ENCODE measurements at places on chromosomes 5 and 9.

DNA sequence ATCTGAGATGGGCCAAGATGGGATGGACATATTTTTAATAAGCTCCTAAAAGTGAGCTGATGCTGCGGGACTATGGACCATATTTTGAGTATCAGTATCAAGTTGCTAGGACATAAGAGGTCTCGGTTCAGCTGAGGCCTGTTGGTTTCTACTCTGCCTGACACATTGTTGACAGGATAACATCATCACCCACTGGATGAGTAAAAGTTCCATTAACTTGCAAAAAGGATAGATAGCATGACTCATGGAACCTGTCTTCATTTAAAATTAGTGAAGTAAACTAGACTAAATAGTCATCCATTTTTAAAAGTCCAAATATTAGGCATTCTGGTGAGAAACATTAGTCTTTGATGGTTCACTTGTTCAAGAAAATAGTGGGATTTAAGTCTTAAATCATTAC, 33.3 kb downstream of the PARP8 start:
- DNase-seq = no peak

- no peak for DNase-seq
These were observed 248.9 kb downstream of the CWC27 start for GRCh38 chr5:65017636-65018035.

- no peak for DNase-seq
These were observed 148.7 kb downstream of the RFK start for GRCh38 chr9:76245518-76245917.

DNA sequence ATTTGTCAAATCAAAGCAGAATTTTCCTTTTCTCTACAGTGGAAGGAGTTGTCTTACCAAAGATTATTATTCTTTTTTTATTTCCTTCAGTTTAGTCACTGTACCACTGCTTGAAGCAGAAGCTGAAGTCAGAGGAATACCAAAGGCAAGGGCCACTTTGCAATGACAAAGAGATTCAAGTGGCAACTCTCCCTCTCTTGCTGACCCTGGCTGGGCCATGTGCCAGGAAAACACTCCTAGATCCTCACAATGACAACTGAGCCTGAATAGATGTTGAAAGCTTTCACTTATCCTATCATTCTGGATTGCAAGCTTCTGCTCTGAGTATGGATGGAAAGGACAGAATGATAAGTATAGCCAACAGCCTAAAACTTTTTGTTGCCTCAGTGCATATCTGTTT, 618.3 kb downstream of the NR2F1-AS1 start:
- DNase-seq = no peak

- no peak for DNase-seq
These were observed 34.7 kb downstream of the ADAMTSL2 start for GRCh38 chr9:133569121-133569785.

DNA sequence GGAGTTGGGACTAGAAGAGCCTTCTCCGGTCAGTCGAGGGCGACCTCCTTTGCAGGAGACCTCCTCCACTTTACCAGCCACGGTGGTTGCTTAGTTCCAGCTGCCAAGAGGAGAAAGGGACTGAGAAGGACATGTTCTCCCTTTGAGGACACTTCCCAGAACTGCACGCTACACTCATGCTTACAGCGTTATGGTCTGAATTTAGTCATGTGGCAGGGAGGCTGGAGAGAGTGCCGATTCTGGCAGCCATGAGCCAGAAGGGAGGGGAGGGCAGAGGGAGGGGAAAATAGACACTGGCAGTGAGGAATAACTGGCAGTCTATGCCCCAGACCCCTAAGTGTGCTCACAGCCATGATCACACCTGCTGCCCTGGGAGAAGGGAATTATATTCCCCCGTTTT, 47.8 kb downstream of the TSPAN17 start:
- no peak for DNase-seq

- DNase-seq = no peak
These were observed 28.3 kb upstream of the SPRY4 start for GRCh38 chr5:142353071-142353472.

DNA sequence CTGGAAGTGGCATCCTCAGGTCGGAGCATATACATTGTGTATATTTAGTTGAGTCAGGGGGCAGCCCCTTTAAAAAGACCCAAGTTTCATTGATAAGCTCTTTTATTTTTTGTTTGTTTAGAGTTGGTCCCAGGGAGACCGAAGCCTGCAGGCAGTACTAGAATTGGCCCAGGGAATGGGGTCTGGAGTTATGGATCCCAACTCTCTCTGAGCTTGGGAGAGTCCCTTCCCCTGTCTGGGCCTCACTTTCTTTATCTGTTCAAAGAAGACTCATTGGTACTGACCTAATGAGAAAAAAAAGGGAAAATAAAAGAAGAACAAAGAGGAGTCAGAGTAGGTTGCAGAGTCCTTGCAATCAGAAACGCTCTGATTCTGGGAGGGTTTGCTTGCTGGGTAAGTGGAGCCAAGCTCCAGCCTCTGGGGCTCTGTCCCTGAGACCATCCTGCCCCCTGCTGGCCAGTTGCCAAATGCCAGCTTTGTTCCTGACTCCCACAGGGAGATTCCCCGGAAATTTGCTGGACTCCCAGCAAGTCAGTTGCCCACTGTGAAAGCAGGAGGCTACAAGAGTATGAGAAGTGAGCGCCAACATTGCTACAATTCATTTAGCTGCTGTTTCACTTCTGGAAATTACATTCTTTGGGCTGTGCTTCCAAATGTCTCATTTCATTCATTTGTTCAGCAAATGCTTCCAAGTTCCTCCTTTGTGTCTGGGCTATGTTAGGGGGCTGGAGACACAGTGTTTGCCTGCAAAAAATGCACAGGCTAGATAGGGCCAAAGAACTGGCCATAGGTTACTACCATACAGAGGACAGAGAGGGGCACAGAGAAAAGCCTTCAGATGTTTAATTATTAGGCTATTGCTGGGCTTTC, 156.2 kb downstream of the MELK start:
- peak; percentile 93 for DNase-seq

- no peak for DNase-seq
These were observed 48.4 kb upstream of the EPB41L4A start for GRCh38 chr5:112467485-112467884.

DNA sequence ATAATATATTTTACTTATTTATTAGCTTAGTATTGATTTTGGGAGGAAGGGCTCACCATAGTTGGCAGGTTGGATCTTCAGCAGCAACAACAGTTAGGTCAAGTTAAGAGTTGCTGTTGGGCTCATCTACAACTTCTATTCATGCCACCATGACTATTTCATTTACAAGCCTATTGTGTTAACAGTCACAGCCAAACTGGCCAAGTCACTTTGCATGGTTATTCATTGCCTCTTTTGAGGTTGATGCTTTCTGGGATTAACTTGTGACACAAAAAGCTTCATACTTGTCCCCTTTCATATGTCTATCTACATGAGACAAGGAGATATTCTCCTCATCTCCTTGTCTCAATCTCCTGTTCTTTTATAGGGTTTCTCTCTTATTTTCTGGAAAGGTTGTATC, 98.3 kb downstream of the WDR70 start:
- no peak for DNase-seq

GRCh38 chr9:14119694-14120514, 194.0 kb downstream of the NFIB start:
- DNase-seq = no peak

DNA sequence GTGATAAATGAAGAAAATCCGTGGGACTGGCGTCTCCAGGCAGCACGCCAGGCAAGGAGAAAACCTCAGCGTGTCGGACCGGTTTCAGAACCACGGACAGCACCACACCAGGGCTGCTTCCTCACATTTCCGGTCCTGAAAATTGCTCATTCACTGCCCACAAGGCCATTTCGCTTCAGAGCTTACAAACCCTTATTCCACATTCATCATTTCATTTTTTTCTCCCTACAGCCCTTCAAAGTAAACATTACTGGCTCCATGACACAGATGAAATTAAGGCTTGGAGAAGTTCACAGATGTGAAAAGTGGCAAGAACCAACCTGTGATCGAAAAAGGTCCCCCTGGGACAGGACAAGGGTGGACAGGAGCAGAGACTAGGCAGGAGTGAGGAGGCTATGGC, 1.5 kb upstream of the GPRIN1 start:
- DNase-seq = peak; percentile 88

- no peak for DNase-seq
These were observed 7.5 kb downstream of the SLCO4C1 start for GRCh38 chr5:102288630-102289029.

DNA sequence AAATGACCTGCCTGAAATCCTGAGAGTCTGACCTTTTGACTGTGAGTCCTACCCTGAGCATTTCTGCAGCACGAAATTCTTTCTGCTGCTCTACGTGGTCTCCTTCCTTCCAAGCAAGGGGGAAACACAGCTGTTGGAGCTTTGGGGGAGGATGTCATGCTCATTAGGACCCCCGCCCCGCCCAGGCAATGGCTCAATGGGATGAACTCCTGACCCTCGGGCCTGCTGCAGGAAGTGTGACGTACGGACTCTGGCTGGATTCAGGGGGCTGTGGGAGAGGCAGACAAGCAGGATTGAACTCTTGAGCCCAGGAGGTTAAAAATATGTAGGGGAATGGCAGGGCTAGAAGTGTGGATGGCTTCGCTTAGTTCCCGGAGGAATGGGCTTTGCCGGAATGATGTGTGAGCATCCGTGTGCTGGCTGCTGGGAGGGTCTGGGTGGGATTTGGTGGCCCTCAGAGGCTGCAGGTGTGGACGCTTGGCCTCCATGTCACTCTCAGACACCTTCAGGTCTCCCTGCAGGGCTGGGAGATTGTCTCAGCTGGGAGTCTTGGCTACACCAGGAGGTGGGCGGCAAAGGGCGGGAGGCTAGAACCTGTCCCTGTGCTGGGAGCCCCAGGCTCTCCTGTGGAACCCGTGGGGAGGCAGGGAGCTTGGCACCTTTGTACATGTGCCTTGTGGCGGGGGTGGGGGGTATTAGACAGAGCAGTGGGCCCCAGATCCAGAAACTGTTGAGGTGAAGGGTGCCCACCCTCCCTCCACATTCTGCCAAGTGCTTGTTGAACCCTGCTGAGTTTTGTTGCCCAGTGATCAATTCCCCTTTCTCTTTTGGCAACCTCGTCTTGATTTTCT, 26.3 kb downstream of the STC2 start:
- DNase-seq = no peak

DNA sequence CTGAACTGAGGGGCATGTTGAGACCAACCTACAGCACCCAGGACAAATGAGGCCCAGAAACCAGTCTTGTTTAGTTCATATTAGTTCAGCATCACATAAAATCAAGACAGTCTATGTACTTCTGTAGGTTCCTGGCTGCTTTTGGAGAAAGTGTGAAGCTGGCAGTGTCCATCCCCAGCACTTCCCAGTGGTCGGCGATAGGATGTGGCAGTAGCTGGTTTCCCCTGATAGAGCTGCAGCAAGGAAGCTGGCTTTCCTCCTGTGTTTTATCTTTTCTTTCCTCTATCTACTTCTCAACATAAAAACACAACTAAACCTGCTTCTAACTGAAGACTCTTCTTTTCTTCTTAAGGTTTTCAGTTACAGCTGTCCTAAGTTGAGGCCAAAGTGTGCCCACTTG, 43.0 kb upstream of the SLC46A2 start:
- no peak for DNase-seq

GRCh38 chr5:119347991-119348390, 7.8 kb upstream of the TNFAIP8 start:
- no peak for DNase-seq

GRCh38 chr5:172662596-172662995, 21.5 kb downstream of the NEURL1B start:
- no peak for DNase-seq

GRCh38 chr9:91211414-91211813, 150.3 kb downstream of the AUH start:
- no peak for DNase-seq

DNA sequence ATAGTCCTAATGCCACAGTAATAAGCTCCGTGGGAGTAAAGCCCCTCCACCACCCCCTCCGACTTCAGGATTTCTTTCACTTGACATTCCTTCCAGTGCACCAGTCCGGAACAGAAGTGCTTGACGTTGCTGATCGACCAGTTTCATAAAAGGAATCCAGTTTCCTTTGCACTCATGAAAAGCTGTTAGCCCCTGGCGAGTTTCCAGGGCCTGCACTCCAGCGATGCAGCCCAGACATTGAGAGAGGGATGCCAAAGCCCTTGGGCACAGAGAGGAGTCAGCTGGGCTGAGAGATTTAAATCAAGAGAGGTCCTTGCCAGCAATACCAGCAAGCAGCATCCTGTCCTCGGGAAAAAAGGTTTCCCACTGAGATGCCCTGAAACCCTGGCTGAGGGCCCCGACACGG, 170.1 kb downstream of the GABBR2 start:
- DNase-seq = no peak

- no peak for DNase-seq
These were observed 183.6 kb downstream of the EFNA5 start for GRCh38 chr5:107487056-107487542.

- no peak for DNase-seq
These were observed 42.2 kb upstream of the RNF130 start for GRCh38 chr5:180113660-180114303.

- no peak for DNase-seq
These were observed 194.8 kb downstream of the AUH start for GRCh38 chr9:91166796-91167366.

DNA sequence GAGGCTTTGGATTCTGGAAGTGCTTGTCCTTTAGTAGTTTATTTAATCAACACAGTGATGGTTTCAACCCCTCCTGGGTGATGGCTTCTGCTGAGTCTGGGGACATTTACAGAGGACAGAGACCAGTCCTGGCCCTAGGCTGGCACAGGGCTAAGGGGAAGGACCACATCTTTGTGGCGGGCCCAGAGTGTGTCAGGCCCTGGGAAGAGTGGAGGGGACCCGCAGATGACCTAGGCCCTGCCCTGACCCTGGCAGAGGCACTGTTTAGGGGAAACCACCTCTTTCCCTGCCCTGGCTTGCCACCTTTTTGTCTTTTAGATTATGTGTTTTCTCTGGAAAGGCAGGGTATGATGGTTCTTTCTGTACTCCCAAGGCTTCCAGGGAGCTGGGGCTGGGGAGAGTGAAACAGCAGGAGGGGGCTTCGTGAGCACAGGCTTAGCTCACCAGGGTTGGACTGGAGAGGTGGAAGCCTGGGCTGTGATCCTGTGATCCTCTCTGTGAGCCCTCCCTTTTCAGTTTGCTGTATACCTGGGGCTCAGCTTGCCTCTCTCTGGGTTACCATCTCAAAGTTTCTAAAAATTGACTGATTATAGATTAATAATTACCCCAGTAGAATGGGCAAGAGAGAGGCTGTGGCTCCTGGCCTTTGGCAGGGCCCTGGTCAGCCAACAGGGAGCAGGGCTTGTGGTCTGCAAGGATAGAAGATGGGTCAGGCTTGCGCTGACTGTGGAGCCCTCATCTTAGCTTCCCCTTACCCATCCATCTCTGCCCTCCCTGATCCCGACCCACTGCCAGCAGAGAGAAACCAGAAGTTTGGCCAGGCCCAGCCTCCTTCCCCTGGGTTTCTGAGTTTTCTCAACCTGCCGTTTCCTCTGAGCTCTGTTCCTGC, 1.7 kb upstream of the SYNPO start:
- no peak for DNase-seq

GRCh38 chr5:68408345-68408871, 192.9 kb downstream of the PIK3R1 start:
- DNase-seq = no peak

- no peak for DNase-seq
These were observed 8.0 kb downstream of the SRFBP1 start for GRCh38 chr5:121969660-121970295.
